ENCODE measurements at places on chromosomes 4 and X.

GRCh38 chr4:144989306-144989705, 108.7 kb downstream of the ANAPC10 start:
- no peak for DNase-seq

DNA sequence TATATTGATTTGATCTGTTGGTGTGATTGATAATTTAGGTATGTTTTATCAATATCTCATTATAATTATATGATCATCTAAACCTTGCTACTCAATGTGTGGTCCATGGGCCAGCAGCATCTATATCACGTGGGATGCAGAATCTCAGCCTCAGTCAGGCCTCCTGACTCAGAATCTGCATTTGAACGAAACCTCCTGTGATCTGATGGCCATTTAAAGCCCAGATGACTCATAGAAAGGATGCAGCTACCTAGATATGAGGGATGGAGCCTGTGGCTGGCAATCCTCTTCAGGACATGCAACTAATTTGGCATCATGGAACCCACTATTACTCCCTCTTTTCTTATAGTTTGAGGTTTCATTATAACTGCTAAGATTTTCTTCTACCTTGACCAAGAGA, 11.3 kb upstream of the CHRNA9 start:
- DNase-seq, result peak; percentile 46

DNA sequence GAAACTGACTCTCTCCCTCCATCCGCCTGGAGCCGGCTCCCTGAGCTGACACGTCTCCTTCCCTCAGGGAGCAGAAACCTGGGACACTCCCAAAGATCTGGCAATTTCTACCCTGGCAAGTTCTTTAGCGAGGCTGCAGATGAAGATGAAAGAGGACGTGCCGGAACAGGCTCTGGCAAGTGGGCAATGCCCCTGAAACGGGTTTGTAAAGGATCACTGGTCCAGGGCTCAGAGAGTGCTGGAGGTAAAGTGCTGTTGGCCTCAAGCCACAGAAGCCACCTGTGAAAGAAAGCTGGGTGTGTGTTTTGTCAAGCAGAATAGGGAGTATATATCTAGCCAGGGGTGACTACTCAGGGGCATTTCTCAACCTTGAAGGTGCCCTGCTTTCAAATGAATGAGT, 131.4 kb upstream of the ATP6AP2 start:
- DNase-seq, result no peak

GRCh38 chr4:8267077-8267476, 2.5 kb upstream of the HTRA3 start:
- peak; percentile 43 for DNase-seq

- DNase-seq, result no peak
Observed at GRCh38 chr4:128006592-128006991, 41.4 kb downstream of the ABHD18 start.

- peak; percentile 11 for DNase-seq
Observed at GRCh38 chr4:158170691-158171561, 1.9 kb downstream of the GASK1B start.

GRCh38 chrX:38970074-38970473, 168.8 kb downstream of the MID1IP1 start:
- DNase-seq, result no peak

GRCh38 chr4:113502476-113502875, 259.1 kb downstream of the CAMK2D start:
- no peak for DNase-seq

DNA sequence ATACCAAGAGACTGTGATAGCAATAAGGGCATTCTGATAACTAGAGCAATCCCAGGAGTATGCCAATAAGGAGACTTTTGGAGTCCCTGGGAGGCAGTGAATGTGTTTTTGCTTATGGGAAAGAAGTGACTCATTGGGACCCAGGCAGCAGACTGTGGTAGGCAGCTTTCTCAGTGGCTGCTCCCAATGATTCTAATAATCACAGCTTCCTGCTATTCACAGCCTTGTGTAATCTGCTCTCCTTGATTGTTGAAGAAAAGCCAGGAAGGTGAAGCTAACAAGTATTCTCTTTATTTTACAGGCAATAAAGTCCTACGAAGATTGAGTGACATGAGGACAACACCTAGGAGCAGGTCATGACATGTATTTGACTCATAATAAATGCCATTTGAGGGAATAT, 70.3 kb upstream of the DDX60 start:
- no peak for DNase-seq

GRCh38 chr4:125432078-125432477, 117.3 kb downstream of the FAT4 start:
- DNase-seq, result no peak

GRCh38 chrX:68490644-68491043, 8.2 kb upstream of the YIPF6 start:
- no peak for DNase-seq

- no peak for DNase-seq
Observed at GRCh38 chr4:43113196-43113595, 220.7 kb downstream of the GRXCR1 start.

DNA sequence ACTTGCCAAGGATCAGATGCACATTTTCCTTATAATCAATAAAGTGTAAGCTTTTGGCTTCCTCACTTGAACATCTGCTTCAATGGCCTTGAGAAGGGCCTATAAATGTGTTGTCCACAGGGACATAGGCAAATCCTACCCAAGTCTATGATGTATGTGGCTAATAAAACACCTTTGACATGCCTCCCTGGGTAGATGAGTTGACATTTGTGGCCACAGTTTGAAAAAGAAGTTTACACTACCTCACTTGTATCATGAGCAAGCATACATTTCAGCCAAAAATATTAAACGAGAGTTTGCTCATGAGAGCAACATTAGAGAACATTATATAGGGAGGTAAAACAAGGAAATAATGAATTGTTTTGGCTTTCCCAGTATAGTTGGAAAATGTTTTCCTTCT, 1067.7 kb downstream of the C4orf33 start:
- DNase-seq, result no peak

DNA sequence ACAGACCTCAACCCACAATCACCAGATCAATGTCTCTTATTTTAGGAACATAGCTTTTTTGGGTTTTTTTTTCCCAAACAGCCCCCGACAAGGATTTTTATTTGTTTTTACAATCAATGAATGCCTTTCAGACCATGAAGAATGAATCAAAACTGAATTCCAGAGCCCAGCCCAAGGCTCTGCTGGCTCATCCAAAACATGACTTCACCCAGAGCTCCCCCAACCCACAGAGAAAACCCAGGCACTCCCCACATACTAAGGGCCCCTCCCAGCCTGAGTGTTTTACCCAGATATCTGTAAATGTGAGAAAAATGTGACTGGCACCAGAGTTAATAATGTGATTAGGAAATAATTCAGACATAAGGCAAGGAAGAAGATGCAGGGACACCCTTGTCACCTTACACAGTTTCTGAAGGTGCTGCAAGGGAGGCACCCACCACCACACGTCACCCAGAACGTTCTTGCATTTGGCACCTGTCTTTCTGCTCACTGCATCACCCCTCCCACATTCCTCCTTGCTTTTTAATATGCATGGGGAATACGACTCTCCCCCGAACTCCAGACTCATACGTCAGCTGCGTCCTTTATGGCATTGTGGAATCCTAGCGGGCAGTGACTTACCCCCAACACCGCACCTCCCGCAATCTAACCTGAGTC, 47.8 kb upstream of the C4orf50 start:
- DNase-seq, result no peak

GRCh38 chr4:162804351-162804924, 362.3 kb downstream of the NAF1 start:
- no peak for DNase-seq

GRCh38 chr4:91448668-91449330, 855.0 kb upstream of the GRID2 start:
- DNase-seq, result no peak

DNA sequence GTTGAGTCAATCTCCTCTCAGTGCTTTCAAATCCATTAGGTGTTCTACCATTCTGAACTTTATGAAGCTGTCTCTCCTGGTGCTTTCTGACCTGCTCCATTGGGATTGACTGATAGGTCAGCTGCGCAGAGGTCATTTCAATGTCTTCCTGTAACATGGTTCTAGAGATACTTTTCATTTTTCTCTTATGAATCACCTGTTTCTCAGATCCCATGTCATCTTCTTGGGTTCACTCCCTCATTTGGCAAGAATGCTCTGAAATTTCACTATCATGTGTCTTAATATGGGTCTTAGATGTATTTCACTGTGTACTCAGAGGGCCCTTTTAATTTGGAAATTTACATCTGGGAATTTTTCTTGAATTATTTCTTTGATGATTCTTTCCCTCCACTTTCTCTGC, 13.8 kb upstream of the PGM2 start:
- no peak for DNase-seq

DNA sequence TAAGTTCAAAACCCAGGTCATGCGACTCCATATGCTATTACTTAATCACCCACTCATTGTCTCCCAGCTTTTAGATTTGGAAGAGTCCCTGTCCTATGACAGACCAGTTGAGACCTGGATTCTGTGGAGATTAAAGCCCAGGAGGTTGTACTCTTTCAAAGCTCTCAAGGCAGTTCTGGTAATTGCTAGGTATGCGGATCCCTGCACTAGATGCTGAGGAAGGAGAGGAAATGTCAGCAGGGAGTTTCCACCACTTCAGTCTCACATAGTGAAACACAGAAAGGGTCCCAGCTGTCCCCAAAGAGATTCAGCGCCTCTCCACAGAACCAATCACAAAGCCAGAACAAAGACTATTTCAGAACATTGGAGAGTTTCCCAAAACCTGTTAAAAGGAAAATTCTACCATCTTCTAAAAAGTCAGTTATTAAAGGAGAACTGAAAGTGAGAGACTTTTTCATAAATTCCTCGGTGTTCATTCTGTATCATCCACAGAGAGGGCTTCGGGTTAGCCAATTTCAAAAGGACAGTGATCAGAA, 53.4 kb downstream of the IRF2 start:
- peak; percentile 68 for DNase-seq

- DNase-seq, result no peak
Observed at GRCh38 chr4:169976951-169977350, 49.2 kb downstream of the MFAP3L start.

- no peak for DNase-seq
Observed at GRCh38 chrX:32170481-32170880, 1040.9 kb downstream of the DMD start.

DNA sequence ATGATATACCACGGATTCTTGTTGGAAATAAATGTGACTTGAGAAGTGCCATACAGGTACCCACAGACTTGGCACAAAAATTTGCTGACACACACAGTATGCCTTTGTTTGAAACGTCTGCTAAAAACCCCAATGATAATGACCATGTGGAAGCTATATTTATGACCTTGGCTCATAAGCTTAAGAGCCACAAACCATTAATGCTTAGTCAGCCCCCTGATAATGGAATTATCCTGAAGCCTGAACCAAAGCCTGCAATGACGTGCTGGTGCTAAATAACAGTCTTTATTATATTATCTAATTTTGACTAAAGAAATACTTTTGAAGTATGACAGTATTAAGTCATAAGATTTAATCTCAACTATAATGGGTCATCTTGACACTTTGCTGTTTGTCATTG, 18.9 kb downstream of the RAB33B start:
- no peak for DNase-seq

- DNase-seq, result no peak
Observed at GRCh38 chrX:68396953-68397352, 36.3 kb downstream of the OPHN1 start.

- DNase-seq, result no peak
Observed at GRCh38 chr4:172708184-172708583, 460.4 kb upstream of the GALNT7 start.

DNA sequence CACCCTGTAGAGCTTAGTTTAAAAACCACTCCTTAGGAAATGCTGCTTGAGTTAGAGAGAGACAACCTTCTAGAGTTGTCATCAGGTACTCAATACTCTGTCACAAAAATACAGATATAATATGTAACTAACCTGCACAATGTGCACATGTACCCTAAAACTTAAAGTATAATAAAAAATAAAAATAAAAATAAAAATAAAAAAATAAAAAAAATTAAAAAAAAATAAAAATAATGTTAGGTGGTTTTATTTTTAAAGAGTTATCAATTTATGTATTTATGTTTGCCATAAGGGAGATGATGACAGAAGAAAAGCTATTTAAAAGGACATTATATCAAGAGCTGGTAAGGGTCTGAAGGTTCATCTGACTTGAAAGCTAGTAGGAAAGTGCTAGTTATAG, 397.9 kb downstream of the TMA16 start:
- no peak for DNase-seq

DNA sequence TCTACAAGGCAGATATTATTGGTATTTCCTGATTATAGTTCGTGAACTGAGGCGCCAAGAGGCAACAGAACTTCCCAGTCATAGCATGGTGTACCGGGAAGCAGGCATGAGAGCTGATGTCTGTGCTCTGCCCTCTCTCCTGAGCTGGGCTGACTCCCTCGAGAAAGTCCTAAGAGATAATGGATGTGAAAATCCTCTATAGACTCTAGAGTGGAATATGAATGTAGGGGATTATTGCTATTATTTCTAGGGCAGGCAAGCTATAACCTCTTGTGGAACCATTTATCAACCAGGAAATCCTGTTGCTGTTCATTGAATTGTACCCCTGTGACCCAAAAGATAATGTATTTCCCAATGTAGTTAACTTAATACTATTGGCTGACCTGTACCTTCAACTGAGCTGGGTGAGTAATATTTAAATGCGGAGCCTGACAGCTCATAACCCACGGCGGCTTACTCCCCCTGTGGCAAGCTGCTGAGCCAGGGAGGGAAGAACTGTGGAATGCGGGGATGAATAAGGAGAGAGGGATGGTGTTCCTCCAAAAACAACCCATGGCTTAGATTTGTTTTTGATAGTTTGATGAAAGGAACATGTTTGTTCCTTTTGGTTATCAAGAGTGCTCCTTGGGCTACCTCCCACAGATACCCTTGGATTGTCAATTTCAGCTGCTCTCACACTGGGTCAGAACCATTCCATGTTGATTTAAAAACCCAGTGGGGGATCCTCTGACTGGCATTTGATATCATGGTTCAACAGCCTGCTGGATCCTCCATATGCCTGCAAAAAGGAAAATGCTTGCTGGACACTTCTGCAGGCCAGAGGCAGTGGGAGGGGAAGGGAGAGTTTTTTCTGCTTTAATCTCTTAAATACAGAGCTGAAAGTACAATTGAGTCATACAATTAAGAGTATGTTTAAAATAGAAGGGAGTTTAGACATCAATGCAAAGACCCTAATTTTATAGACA, 339.0 kb upstream of the BOD1L1 start:
- no peak for DNase-seq

DNA sequence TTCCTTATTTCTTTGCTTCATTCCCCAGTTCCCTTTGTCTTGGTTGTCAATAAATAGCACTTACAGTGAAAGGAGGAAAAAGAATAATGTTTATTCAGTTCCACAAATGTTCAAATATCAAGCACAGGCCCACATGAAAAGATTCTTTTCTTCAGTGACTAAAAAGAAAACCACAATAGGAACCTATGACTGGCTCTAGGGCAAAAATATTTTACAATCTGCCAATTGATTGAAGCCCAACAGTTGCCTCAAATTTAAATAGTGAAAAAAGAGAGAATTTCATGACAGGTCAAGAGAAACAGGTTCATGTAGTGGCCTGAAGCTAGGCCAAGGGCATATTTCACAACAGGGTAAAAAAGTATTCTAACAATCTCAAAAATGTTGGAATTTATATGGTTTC, 553.8 kb downstream of the CENPC start:
- no peak for DNase-seq

DNA sequence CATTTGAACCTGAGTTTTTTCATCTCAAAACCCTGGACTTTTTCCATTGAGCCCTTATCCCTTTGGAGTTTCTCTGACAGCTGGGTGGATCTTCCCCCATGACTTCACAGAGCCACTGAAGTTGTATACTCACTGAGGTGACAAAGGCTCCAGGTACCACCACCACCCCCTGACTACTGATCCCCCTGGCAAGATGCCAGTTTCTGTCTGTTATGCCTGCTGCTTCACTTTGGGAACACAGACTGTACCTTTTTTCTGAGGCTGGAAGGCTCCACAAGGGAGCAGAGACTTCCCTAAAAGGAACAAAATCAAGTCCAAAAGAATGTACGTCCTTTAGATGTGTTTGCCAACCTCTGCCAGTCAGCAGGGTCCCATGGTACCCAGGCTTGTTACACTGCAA, 160.3 kb upstream of the JADE1 start:
- no peak for DNase-seq

All from activated CD4-positive, alpha-beta T cell treated with anti-CD3 and anti-CD28 coated beads, Interleukin-10, Interleukin-2, amounts not matched to agents 100 ng/mL and 50 ng/mL, durations not matched to agents 16 hours and 8 hours (primary cell).